ENCODE measurements at places on chromosomes 1 and 21.

GRCh38 chr1:119611701-119612113, 36.4 kb downstream of the ZNF697 start:
- DNase-seq, result peak; percentile 1

DNA sequence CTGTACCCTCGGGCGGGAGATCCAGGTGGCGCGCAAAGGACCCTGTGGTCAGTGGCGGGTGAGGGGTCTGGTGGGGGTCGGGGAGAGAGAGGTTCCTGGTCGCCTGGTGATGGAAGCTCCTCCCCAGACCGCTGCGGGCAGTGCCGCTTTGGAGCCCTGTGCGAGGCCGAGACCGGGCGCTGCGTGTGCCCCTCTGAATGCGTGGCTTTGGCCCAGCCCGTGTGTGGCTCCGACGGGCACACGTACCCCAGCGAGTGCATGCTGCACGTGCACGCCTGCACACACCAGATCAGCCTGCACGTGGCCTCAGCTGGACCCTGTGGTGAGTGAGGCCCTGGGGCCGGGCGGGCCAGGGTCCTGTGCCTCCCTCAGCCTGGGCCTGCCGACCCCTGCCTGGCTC, 23.5 kb downstream of the AGRN start:
- DNase-seq, result no peak

GRCh38 chr1:93804412-93804811, 74.6 kb downstream of the DNTTIP2 start:
- DNase-seq, result no peak

DNA sequence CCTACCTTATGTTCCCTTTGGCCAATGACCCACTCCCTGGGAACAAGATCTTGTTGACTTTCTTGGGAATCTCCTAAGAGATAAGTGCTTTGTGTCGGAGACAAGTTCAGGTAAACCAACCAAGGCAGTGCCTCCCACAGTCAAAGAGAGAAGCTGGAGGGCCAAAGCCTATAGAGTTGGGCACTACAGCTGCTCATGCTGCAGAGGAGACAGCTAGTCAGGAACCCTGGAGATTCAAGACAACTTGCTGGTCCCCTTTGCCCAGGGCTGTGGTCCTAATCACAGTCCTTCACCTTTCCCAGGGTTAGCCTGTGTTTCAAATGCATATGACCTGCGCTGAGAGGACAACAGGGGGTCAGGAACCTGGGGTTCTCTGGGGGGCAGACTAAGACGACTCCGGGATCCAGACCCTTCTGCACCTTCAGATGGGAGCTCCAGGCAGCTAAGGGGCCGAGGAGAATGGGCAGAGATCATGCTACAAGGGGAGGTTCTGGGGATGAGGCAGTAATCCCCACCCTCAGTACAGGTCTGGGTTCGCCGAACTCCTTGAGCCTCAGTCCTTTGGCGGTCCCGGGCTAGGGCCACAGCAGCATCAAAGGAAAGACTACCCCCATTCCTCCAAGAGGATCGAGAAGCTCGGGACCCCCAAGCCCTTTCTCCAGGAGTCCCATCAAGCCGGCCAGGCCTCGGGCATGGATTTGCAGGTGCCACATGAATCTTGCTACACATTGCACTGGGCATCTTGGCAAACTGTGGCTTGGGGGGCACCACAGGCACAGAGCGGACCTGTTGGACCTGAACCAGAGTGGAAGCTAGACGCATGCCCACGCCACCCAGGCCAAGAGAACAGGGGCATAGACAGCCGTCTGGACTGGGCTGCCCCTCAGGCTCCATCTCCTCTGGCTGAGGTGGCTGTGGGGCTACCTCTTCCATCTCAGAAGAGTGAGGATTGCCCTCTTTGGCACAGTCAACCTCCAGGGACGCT, 2.0 kb upstream of the USF1 start:
- no peak for DNase-seq

DNA sequence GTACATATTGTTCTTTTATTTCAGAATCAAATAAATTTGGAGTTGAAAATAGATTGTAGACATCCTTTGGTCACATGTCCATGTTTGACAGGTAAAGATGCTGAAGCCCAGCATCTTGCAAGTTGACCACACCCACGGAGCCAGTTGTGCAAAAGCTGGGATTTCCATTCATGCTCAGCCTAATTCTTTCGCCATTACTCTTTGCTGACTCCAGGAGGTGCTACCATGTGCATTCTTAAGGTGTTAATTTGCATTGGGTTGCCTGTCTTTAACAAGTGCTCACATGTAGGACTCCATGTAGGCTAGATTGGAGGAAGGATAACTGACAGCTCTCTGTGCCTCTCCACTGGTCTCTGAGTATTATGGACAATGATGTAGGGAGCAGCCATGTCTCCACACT, 660.7 kb downstream of the LMO4 start:
- no peak for DNase-seq

DNA sequence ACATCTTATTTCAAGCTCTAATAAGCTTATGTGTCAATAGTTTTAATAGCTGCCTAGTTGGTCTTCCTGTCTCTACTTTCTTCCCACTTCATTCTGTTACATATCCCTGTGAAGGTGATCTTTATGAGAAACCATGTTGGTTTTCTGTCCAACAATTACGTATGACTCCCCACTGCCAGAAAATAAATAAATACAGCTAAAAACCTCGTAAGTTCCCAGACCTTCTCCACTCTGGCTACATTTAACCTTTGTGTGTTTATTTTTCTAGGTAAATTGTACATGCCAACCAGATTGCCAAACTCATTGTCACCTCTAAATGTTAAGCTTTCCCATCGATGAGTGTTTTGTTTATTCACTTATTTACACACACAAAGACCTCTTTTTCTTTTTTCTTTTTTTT, 147.2 kb downstream of the CRB1 start:
- no peak for DNase-seq

- DNase-seq, result no peak
Observed at GRCh38 chr1:174800876-174801275, 198.9 kb upstream of the CACYBP start.

DNA sequence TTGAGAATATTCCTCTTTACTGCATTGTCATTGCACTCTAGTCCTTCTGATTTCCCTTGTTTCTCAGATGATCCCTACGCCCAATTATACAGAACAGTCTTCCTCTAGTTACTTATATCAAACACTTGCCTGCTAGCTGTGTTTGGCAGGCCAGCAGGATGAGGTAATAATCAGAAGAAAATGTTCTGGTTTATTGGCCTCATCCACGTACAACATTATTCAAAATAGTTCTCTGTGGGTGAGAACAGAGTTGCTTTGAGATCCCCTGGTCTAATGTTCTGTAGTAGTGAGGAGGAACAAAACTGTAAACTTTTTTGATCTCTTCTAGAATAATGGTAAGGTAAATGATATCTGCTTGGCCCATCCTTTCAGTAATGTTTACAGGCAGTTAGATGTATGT, 22.3 kb upstream of the C1orf105 start:
- DNase-seq, result no peak

DNA sequence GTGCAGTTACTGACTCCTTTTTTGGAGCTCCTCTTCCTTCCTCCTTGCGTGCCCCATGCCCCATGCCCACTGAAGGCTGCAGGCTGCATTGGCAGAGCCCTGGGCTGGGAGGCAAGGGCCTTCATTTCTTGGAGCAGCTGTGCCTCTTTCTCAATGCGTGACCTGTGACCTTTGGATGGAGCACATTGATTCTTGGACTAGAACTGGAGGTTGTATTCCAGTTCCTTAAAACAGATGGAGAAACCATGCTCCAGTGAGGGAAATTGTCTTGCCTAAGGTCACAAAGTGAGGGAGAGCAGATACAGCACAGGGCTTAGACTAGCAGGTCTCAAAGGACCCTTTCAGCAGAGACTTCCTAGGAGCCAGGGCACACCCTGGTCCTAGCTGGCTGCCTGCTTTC, 9.0 kb downstream of the TMEM269 start:
- no peak for DNase-seq

GRCh38 chr1:46575778-46576177, 24.3 kb upstream of the KNCN start:
- DNase-seq, result no peak

- no peak for DNase-seq
Observed at GRCh38 chr1:237610157-237610556, 280.6 kb downstream of the ZP4 start.

DNA sequence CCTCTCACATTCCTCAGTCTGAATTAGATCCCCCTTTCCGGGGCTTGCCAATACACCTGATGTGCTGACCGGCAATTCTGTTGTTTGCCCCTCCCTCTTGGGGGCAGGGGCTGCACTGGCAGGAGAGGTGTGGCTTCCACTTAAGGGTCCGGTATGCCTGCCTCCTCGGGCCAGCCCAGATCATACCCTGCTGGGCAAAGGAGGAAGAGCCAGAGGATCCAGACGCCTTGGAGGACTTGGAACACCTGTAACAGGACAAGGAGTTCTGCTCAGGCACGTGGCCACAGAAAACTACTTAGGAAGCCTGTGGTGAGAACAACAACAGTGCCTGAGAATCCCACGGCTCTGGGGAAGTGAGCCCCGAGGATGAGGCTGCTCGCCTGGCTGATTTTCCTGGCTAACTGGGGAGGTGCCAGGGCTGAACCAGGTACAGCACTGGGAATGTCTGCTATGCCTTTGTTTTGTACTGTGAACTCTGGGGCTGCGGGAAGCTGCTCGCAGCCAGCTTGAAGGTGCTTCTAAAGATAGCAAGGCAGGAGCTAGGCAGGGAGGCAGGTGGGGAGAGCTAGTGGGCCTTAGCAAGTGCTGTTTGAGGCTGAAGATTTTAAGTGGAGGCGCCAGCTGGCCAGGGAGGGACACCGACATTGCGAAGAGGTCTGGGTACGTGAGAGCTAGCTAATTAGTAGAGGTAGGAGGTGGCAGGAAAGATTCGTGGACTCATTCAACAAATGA, at the start of gene SMPDL3B:
SMPDL3B (plus strand) TSS at position 183 of the 732 bp plus-strand sequence; CDS start at position 367, 184 bp downstream.
- DNase-seq, result no peak

DNA sequence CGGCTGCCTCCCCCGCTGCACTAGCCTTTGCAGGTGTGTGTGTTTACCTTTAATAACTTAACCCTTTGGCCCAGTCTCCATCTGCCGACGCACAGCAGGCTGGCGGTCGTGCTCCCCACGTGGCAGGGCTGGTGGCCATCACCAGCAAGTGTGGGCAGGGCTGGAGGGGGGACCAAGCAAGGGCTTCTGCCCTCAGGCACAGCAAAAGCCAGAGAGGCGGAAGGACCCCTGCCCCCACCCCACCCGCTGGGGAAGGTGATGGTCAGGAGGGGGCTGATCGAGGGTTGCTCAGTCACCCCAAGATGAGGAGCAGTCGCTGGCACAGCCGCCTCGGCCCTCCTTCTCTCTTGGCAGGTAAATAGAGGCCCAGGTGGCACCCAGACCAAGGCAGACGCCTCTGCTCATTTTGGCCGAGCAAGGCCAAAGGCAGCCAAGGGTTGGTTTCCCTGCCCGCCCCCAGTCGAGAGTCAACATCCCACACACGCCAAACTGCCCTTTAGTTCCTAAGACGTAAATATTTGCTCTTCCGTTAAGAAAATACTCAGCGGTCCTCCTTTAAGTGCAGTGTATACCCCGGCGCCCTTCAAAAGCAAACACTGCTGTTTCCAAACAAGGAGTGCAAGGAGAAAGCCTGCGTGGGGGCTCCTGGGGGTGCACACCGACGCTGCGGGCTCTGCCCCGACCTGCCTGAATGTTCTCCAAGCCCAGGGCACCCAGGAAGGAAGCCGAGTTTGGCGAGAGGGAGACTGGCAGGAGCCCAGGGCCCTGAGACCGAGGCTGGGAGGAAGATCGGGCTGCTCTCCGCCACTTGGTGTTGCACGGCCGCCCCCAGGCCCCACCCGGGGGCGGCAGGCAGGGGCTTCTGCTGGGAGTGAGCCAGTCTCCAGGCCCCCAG, 82.7 kb downstream of the SIK1 start:
- DNase-seq, result no peak

DNA sequence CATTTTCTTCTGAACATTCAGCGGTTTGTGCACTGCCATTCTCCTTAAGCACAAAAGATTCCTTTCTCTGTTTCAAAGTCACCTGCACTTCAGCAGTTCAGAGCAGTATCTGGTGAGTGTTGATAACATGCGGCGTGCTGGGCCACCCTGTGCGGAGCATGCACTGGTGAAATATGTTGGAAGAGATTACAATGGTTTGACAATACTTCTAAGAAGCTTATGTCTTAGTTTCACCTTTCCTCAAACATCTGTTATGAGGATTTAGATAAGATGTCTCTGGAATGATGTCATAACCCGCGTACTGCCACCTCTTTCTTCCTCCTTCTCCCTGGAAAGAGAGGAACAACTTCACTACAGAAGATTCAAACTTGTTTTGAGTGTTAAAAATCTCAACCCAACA, 650.3 kb downstream of the AJAP1 start:
- DNase-seq, result no peak

- no peak for DNase-seq
Observed at GRCh38 chr1:36988741-36989193, 45.5 kb downstream of the GRIK3 start.

- no peak for DNase-seq
Observed at GRCh38 chr21:21530680-21531079, 532.5 kb downstream of the NCAM2 start.

- DNase-seq, result no peak
Observed at GRCh38 chr21:38869196-38869595, 63.5 kb downstream of the ETS2 start.

DNA sequence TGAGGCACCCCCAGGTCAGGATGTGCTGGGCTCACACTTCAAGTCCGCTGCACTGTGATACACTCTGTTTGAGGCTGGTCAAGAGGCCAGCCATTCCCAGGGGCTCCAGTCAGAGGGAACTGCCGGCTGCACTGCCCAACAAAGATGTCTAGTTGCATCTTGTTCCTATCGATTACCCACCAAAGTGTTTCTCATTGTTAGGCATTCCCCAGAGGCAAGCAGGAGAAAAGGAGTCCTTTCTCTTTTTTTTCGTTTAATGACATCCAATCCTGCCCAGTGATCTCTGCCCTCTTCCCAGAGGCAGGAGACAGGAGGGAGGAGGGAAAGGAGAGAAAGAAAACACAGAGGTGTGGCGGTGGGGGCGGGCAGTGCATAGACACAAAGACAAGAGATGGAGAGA, 150.4 kb downstream of the OMA1 start:
- DNase-seq, result no peak

GRCh38 chr1:2375246-2375922, 16.0 kb downstream of the MORN1 start:
- DNase-seq, result no peak

GRCh38 chr21:44003307-44003966, 8.7 kb upstream of the TRAPPC10 start:
- DNase-seq, result no peak

GRCh38 chr21:31383770-31384169, 39.7 kb upstream of the TIAM1 start:
- DNase-seq, result no peak

- DNase-seq, result no peak
Observed at GRCh38 chr1:39360731-39361130, 130.7 kb upstream of the BMP8A start.

Measured in central memory CD4-positive, alpha-beta T cell (primary cell).